ENCODE measurements at places on chromosomes 5 and 9.

DNA sequence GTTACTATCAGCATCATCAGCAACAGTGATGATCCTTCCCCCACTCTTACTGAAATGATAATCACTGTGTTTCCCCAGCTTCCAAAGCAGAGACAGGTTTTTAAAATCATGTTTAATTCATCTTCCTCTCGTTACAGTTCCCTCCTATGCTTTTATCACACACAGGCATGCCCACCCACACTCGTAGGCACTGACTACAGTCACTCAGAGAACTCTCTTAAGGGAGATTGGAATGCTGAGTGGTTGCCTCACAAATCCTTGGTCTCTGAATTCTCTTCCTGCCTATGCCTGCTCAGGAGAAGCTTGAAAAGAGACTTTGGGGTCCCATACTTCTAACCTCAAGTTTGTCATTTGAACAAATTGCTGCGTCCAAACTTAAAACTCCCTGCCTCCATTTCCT is 179.2 kb downstream of the FRMD3 start:
- DNase-seq = no peak

DNA sequence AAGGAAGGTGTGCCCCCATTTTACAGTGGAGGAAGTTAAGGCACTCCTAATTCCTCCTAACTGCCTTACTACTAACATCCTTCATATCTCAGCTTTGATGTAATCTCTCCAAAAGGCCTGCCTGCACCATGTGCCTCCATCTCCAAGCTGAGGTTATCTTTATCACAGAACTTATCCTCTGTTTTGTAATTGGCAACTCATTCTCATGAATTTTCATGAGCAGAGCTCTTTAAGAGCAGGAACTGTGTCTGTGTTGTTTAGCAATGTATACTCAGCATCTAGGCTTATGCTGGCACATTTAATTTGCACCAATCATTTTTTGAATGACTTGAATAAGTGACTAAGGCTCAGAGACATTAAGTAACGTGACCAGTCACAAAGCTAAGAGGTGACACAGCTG is 147.9 kb upstream of the VLDLR start:
- no peak for DNase-seq

GRCh38 chr5:157485811-157486210 is 25.8 kb downstream of the NIPAL4 start:
- DNase-seq = no peak

- DNase-seq = no peak
Observed at GRCh38 chr5:14998491-14998890, 126.9 kb upstream of the ANKH start.

GRCh38 chr5:132099905-132100304 is 26.3 kb downstream of the CSF2 start:
- no peak for DNase-seq

- no peak for DNase-seq
Observed at GRCh38 chr9:21983561-21983935, 10.6 kb downstream of the CDKN2A start.

All from stimulated activated CD8-positive, alpha-beta memory T cell treated with anti-CD3 and anti-CD28 coated beads, Interleukin-4, amount 100 ng/mL, for 24 hours (primary cell).